Skeletal muscle cell (primary cell): ENCODE measurements at places on chromosomes 1 and 21.

DNA sequence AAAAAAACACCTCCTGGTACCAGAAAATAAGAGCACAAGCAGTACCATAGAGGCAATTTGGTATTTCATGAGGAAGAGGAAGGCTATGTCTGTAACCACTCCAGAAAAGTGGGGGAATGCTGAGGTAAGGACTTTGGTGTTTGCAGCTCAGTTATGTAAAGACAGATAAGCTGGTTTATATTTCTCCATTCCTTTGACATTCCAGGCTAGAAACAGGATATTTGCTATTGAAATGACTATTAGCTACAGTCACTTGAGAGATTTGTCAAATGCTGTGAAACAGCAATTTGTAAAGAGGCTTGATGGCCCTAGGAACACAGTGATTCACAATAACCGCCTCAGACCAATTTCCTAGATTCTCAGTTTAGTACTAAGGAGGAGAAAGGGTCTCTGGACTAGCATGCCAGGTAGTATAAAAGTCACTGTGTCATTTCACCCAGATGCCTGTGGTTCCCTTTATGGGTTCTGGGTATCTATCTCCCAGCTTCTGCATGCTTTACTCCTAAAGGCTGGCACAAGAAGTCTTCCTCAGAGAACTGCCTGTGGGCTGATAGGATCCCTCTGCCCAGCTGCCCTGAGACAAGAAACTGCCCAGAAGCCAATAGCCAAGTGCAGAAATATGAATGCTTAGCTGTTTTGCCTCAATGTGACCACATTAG lies 80.5 kb downstream of the VCAM1 start:
- no peak for DNase-seq

DNA sequence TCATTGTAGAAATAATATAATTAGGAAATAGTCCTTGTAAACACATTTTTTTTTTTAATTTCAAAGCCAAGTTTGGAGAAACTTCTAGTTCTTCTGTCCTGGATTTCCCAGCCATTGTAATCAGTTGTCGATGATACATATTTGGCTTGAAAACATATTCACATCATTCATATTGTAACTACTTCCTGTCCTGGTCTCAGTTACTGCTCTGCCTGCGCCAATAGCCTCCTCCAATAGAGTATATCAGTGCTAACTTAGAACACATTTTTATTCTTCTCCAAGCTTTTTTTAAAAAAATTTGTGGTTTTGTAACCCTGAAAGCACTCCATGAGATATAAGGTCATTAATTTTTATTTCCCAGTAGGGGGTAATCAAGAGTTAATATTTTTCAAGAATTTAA lies 46.1 kb upstream of the FMO2 start:
- no peak for DNase-seq

GRCh38 chr1:80143361-80143760 lies 1136.8 kb upstream of the ADGRL4 start:
- DNase-seq, result no peak

GRCh38 chr1:4176841-4177240 lies 276.8 kb upstream of the C1orf174 start:
- no peak for DNase-seq

GRCh38 chr21:37338671-37339551 lies 27.7 kb upstream of the DYRK1A start:
- DNase-seq, result peak; percentile 78
